CD4-positive, CD25-positive, alpha-beta regulatory T cell (primary cell): ENCODE measurements at places on chromosomes 7 and 10. TPM values are rescaled to one million over a fixed set of nuclear protein-coding genes. Genes with fewer than 3 reads are reported as not detected.

Gene SEPHS1
- polyA plus RNA-seq: 16.0 TPM

Gene VPS37D
- polyA plus RNA-seq: not detected

Gene HMX3
- polyA plus RNA-seq: not detected

Gene PDZD7
- 0.78 TPM for polyA plus RNA-seq

Gene CYP3A4
- not detected for polyA plus RNA-seq

Gene UNCX
- polyA plus RNA-seq: not detected

Gene COA1
- polyA plus RNA-seq: 42.1 TPM
